ENCODE measurements at places on chromosomes 11 and 22. TPM values are rescaled to one million over a fixed set of nuclear protein-coding genes. Genes with fewer than 3 reads are reported as not detected.
A peak's percentile ranks its signal among the peaks of the same experiment; 100 is the strongest.

TECTA gene
- 0.28 TPM for total RNA-seq

MMP8 gene
- not detected for total RNA-seq

DNA sequence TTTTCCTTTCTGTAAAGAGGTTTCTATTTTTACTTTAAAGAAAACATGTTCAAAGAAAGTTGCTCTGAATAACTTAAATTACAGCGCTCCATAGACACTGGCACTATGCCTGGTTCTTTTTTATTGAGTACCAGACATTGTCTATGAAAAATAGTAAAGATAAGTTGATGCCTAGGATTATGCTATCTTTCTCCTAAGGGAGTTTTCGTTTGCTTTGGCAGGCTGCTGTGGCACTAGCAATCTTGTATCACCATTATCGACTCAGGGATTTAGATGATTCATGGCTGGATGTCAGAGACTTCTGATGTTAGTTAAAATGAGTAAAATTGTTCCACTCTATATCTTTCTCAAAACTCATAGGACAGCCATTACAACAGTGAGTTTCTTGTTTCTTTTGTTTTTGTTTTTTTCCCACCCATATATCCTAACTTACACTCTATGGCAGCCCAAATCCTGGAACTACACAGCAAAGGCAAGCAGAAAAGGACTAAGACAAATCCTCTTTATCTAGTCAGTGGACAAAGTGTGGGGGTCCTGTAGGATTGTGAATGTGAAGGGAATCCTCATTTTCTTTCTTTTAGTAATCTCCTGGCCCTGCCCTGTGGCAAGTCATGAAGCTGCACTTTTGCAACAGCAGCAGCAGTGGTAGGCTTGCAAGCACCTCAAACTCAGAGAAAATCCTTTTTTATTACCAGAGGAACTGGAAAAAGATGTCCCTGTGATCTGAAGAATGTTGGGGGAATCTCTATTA is 20.7 kb downstream of the SLN start:
- ATAC-seq: no peak

- ATAC-seq: no peak
Measured at GRCh38 chr11:826836-827145, 928 bp upstream of the CRACR2B start.

GRCh38 chr11:62832336-62833234 is at the start of gene TEX54:
TEX54 (minus strand) TSS chr11:62832841.
- ATAC-seq: peak; percentile 7

DNA sequence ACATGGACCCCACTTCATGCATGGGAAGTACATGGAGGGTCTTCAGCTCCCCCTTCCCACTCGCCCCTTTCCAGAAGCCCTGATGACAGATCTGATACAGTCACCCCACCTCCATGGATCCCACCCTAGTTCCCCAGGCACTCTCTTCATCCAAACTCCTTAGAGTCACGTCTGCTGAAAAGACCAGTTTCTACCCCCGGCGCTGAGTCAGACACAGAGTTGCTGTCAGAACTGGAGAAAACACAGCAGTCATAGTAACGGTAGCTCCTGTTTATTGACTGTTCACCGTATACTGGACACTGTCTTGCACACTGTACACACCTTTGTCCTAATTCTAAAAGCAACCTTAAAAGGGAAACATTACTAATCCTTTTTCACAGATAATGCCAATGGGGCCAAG is 29.1 kb downstream of the DRD2 start:
- peak; percentile 49 for ATAC-seq

DNA sequence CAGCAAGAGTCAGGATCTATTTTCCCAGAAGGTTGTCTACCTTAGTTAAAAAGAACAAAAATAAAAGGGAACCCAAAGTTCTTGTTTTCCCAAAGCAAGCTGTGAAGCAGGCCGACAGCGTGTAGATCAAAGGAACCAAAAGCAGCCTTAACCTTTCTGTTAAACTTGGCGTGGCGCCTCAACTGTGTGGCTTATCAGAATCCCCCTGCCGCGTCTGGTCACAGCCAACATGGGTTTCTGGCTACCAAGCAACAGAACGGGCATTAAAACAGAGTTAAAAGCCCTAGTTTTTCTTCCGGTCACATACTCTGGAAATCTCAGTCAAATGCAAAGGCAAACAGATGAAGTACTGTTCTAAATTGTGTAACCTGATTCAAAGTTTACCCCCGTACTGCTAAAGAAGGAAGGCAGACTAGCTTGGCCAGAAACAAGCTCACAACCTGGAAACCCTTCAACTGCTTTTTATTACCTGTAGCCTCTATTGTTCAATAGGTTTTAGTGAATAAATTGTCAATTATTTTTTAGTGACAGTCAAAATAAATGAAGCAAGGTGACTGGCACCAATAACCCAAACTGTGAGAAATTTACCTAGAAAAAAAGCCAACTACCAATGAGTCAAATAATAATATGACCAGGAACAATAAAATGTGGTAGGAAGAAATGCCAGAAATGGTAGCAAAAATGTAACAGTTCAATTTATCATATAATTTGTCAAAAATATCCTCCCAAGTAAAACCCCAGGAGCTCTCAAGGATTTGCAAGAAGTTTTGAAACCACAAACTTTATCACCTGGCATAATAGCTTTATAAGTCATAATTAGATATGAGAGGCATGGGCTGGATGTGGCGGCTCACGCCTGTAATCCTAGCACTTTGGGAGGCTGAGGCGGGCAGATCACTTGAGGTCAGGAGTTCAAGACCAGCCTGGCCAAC is 21.4 kb downstream of the CHKA start:
- ATAC-seq: no peak

DNA sequence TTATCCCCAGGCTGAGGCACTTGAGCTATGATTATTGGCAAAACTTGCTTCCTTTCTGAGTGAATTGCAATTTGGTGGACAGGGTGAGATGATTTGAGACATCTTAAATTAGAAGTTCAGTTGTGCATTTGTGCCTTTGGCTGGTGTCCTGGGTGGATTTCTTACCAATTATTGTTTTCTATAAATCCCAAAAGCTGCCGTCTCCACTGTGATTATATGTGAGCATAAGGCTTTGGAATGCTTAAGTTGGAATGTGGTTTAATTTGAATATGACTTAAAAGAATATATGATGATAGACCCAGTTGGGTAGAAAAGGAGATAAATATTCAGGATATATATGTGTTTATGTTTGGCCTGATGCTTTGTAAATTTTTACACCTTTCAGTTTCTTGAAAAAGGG is 70.0 kb downstream of the EXT2 start:
- ATAC-seq: no peak

TRMU gene
- total RNA-seq: 19.8 TPM

GRCh38 chr11:83818349-83818748 is 532.2 kb upstream of the CCDC90B start:
- ATAC-seq: no peak

MRGPRX4 gene
- total RNA-seq: not detected

- ATAC-seq: peak; percentile 1
Measured at GRCh38 chr11:66546368-66546965, at the start of gene ACTN3. ACTN3 (plus strand) TSS chr11:66546903; CDS start chr11:66546938, 35 bp downstream.

DNA sequence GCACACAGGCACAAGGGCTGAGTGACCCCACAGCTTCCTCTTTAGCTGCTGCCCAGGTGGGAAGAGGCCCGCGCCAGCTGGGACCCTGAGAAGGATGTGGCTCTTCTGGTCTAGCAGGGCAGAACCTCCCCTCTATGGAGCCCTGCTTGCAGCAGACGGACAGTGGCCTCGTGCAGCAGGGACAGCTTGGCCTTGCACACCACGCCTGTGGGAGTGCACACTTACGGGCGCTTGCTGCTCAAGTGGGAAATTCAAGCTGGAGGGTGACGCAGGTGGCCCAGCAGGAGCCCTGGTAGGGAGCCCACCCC is 971.4 kb downstream of the BRD1 start:
- no peak for ATAC-seq

DNA sequence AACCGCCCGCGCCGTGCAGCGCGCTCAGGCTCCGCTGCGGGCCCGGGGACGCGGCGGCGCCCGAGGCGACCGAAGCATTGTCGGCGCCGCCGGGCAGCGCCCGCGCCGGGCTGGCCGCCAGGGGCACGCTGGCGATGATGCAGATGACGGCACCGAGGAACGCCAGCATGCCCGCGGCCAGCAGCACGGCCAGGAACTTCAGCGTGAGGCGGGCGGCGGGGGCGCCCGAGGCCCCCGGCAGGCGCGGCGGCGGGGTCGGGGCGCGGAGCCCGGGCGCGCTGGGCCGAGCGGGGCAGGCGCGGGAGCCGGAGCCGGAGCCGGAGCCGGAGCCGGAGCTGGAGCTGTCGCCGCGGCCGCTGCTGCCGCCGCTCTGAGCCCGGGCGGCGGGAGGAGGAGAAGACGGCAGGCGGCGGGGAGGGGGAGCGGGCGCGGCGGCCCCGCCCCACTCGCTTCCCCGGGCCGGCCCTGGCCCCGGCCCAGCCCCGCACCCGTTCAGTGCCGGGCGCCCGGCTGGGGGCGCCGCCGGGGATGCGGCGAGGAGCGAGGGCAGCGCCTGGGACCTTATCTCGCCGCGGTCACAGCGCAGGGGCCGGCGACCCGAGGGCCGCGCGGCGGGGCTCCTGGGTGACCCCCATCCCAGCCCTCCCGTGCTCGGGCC is at the start of gene NPTXR:
TSS of gene NPTXR (minus strand) at position 372 of the 658 bp plus-strand sequence.
- peak; percentile 21 for ATAC-seq

GRCh38 chr11:128507936-128508335 is 79.4 kb downstream of the ETS1 start:
- no peak for ATAC-seq

NAALADL1 gene
- total RNA-seq: 2.7 TPM

KDM4E gene
- total RNA-seq: not detected

RAG2 gene
- not detected for total RNA-seq

FGF3 gene
- total RNA-seq: not detected

- ATAC-seq: peak; percentile 11
Measured at GRCh38 chr11:71381781-71382505, 66.2 kb downstream of the DHCR7 start.

DNA sequence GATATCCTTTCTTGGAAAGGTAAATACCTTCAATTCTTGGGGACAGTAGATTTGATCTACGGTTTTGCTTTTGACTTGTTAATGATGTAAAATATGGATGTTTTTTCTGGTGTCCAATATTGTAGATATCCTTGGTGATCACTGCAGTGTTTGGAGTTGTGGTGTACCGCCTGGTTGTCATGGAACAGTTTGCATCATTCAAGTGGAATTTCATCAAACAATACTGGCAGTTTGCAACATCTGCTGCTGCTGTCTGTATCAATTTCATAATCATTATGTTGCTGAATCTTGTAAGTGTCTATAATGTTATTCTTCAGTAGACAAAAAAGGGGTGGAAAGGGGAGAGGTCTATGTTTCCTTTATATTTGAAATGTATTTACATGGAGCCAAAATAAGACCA is 27.4 kb upstream of the MUC15 start:
- no peak for ATAC-seq

DNA sequence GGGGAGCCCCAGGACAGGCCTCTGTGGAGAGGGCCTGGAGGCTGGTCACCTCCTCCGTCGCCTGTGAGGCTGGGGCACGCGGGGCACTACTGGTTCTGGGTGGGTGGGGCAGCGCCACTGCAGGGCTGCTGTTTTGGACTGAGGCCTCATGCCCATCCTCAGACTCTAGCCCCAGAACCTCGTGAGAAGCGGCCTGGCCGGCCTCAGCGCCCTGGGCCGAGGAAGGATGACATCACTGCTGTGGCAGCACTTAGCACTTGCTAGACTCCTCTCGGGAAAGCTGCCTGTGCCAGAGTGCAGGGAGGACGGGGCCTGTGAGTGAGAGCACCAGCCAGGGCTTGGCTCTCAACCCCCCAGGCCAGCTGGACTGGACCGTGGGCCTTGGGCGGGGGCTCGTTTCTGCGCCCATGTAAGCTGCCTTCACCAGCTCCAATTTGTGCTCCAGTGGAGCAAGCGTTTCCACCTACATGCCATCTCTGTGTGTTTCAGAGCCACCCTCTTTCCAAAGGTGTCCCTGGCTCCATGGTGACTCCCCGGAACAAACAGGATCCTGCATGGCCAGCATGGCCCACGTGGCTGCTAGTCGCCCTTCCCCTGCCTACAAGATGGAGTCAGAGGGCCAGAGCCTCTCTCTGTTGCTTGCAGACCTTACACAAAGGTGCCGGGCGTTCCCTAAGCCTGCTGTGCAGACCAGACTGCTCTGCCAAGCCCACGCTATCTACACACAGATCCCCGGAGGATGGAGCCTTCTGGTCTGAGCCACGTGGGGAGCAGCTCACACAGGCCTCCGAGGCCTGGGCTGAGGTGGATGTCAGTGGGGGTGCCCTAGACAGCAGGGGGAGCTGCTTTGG is 102.9 kb downstream of the CTTN start:
- ATAC-seq: no peak

- no peak for ATAC-seq
Measured at GRCh38 chr22:40462195-40462984, 92.0 kb downstream of the SGSM3 start.

GRCh38 chr22:43994006-43994405 is 30.1 kb upstream of the PARVB start:
- no peak for ATAC-seq

DENND6B gene
- 2.3 TPM for total RNA-seq

GRCh38 chr11:78922859-78923625 is 348.4 kb upstream of the NARS2 start:
- no peak for ATAC-seq

GRCh38 chr11:72826942-72827480 is 12.8 kb downstream of the ATG16L2 start:
- ATAC-seq: no peak

DNA sequence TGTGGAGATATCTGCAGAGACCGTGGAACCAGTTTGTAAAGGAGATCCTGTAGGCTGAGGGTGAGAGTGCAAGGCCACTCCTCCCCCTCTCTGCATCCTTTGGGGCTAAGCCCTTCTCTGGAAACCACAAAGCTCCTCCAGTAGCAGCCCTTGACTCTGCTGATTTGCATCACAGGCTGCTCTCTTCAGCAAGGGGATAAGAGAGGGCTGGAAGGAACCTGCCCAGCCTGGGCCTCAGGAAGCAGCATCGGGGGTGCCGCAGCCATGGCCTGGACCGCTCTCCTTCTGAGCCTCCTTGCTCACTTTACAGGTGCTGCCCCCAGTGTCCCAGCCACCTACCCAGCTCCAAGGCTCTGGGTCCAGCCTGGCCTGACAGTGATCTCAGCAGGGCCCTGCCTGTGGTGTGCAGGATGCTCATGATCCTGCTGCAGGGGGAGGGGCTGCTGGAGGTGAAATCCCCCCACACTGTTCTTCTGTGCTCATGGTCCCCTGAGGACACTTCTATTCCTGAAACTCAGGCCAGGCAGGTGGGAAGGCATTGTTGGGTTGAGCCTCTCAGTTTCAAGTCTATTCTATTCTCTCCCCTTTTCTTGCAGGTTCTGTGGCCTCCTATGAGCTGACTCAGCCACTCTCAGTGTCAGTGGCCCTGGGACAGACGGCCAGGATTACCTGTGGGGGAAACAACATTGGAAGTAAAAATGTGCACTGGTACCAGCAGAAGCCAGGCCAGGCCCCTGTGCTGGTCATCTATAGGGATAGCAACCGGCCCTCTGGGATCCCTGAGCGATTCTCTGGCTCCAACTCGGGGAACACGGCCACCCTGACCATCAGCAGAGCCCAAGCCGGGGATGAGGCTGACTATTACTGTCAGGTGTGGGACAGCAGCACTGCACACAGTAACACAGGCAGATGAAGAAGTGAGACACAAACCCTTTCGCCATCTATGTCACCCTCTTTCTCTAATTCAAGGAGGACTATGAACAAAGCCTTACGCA is 68.5 kb upstream of the IGLL5 start:
- no peak for ATAC-seq

- ATAC-seq: peak; percentile 90
Measured at GRCh38 chr11:61061081-61061826, 41.0 kb upstream of the CD5 start.

GRCh38 chr11:119338318-119338890 is 2.3 kb downstream of the C1QTNF5 start:
- ATAC-seq: peak; percentile 19
